ENCODE measurements at places on chromosomes 7 and 10.

- DNase-seq = no peak
Measured at GRCh38 chr7:149772956-149773434, 393 bp downstream of the ZNF467 start.

GRCh38 chr10:123287594-123288247 lies 133.5 kb downstream of the BUB3 start:
- DNase-seq = peak; percentile 53

DNA sequence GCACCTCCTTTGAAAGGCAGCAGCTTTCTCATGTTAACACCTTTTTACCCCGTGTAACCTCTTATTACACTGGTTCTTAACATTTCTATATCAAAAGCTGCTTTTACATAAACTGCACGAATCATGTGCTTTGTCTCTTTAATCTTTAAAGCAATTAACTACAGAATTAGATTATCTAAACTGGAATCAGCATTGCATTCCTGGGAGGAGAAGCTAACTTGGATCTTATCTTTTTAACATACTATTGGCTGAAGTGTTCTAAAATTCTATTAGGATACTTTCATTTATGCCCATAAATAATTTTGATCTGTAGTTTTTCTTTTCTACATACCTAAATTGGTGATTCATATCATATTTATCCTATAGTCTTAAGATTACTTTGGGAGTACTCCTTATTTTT lies 428.4 kb upstream of the IGFBP3 start:
- DNase-seq = no peak

DNA sequence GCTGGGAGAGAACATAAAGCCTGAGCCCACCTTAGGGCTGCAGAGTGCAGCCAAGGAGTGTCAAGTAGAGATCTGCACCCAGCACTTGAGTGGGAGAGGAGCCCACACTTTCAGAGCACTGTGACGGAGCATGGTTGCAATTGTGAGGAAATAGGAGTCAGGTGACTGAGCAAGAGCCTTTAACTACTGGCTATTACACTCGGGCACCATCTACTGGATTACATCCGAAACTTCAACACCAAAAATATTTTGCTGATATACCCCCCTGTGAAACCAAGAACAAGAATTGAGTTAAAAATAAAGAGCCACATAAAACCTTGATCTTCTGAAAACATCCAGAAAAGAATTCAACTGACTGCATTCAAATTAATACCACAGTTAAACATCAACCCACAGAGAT lies 657.9 kb downstream of the NXPH1 start:
- DNase-seq = no peak

DNA sequence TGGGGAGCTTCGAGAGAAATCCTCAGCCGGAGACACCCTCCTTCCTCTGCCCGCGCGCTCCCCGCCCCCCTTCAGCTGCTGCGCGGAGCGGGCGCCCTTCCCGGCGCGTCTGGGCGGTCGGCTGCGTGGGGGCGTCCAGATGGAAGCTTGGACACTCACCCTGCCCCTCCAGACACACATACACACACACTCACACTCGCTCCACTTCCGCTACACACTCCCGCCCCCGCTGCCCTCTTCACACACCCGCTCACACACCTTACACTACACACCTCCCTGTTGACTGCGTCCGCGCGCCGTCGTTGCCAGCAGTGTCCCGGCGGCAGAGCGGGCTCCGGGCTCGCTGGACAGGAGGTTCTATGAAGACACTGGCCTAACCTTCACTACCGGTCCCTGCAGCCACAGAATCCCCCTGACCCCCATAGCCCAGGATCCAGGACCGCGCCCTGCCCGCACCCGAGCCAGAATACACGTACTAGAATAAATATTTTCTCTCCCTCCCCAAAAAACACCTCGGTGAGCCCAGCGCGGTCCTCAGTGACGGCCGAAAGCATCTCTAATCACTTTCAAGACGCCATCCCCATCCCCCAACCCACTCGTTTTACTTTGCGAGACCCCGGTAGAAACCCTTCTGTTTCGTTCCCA lies 1.1 kb upstream of the EGR2 start:
- peak; percentile 41 for DNase-seq

GRCh38 chr10:29257106-29257783 lies 31.6 kb upstream of the LYZL1 start:
- no peak for DNase-seq

GRCh38 chr10:24518981-24519597 lies 204.6 kb downstream of the ARHGAP21 start:
- DNase-seq = peak; percentile 25

- DNase-seq = no peak
Measured at GRCh38 chr10:15230257-15230656, 61.8 kb upstream of the NMT2 start.

DNA sequence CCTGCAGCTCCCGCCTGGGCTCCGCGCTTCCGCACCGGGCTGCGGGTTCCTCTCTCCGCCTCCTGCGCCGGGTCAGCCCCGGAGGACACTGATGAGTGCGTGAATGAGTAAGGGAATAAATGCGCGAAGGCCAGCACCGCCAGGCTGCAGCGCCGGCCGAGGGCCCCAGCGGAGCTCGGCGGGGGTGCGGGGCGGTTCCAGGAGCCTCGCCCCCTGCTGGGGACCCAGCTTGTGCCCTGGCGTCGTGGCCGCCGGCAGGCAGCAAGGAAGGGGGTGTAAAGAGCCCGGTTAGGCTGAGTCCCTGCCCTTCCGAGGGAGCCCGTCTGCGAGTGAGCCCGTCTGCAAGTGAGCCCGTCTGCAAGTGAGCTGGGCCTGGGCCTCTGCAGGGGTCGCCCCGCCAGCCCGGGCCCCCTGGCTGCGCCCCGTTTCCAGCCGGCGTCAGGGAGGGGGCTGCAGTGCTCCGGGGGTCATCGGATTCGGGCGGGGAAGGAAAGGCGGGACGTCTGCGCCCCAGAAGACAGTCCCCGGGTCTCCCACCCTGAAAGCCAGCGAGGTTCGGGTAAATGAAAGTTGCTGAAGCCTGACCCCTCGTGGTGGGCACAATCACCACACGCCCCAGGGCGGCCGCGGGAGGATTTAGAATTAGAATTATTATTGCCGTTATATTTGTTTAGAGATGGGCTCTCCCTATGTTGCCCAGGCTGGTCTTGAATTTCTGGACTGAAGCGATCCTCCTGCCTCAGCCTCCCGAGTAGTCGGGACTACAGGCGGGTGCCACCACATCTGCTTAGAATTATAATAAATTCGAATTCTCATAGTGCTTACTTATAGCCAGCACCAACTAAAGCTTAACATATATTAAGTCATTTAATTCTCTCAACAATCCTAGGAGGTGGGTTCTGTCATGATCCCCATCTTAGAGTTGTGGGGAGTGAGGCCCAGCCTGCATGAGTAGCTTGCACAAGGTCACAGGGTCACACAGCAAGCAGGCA lies 8.6 kb upstream of the CRYGN start:
- DNase-seq = peak; percentile 65

DNA sequence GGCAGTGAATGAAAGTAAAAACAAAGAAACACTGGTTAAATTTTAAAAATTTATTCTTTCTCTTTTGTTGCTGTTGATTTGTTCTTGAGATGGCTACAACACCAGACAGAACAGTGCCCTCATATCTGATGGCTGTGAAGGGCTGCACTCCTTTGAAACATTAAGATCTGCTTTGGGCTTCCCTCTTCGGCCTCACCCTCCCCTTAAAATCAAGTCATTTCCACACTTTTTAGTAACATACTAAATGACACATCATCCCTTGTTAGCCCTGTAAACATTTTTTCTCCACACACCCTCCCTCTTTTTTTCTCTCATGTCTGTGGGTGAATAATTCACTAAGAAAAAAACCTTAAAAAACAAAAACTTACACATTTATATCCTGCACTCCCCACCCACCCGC lies 16.4 kb downstream of the IRF5 start:
- DNase-seq = no peak

DNA sequence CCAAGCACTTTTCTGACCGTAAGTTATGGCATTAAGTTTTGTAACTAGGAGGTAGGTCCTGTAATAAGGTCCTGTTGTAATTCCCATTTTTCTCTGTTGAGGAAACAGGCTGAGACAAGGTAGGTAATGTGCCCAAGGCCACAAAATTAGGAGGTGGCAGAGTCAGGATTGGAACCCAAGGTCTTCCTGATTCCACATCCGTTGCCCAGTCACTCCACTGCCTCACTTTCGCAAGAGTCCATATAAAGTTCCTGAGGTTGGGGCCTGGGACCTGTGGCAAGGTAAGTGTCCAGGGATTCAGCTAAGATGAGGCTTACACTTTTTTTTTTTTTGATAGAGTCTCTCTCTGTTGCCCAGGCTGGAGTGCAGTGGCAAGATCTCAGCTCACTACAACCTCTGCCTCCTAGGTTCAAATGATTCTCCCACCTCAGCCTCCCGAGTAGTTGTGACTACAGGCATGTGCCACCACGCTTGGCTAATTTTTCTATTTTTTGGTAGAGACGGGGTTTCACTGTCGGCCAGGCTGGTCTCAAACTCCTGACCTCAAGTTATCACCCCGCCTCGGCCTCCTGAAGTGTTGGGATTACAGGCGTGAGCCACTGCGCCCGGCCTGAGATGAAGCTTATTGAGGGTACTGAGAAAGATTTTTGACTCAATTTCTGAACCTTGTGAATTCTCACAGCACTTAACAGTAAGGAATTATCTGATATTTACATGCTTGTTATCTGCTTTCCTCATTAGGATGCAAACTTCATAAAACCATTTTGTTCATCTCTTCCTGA lies 20.3 kb upstream of the GNA12 start:
- DNase-seq = no peak

- no peak for DNase-seq
Measured at GRCh38 chr10:59366290-59366689, 3.9 kb upstream of the FAM13C start.

DNA sequence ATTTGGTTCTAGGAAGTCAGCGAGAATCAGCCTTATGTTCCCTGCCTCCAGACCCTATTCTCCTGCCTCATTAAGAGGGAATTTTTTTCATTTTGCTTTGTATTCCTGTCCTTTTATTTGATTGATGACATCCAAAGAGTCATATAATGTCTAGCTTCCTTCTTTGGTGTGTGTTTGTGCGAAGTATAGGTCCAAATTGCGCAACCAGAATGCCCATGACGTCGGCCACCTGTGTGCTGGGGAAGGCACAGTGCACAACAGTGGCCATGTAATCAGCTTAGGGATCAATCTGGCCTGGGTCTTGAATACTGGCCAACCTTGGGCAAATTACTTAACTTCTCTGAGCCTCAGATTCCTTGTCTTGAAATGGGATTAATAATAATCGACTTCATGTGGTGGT lies 206.2 kb downstream of the VTI1A start:
- no peak for DNase-seq

DNA sequence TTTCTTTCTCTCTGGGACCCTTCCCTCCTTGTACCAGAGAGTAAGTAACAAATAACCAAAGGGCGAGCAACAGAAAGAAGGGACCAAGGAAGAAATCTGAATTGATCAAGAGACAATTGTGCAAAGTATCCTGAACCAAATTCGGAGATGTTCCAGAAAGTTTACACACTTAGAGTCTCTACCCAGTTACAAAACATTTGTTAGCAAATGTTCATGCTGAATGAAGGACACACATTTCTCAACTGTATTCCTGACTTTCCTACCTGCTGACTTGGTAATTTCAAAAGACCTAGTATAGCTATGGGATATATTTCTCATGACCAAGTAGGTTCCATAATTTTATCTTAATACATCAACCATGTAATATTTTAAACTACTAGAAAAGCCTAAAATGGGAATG lies 37.4 kb downstream of the LYZL1 start:
- DNase-seq = no peak

GRCh38 chr10:21888959-21889358 lies 114.6 kb downstream of the DNAJC1 start:
- no peak for DNase-seq

DNA sequence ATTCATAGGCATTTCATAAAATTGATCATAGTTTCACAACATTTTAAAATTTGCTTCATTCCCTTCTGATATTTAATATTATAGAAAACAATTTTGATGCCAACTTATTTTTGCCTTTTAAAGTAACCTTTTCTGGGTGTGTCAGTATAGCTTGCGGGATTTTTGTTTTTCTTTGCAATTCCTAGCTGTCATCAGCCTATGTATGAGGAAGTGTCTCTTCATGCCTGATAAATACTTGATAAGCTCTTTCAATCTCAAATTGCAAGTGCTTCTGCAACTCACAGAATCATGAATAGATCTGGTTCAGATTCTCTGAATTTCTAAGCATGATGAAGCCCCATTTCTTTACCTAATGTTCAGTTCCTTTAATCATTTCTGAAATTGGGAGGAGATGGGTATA lies 28.0 kb upstream of the ARHGAP21 start:
- DNase-seq = no peak

GRCh38 chr10:5971315-5971832 lies 6.0 kb downstream of the IL15RA start:
- DNase-seq = peak; percentile 7

DNA sequence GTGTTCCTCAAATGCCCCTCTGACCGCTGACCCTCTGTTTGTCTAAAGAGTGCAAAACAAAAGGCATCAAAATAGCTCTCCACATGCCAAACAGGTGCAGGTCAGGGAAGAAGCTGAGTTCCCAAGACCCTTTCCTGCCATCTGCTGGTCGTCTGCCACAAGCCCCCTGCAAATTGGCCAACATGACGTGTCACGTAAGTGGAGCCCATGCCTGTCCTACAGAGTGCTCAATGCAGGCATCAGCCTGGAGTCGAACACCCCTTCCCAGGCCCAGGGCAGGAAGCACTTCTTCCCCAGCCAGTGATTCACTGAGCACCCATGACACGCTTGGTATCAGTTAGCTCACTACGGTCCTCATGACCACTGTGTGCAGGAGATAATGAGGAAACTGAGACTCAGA lies 14.1 kb downstream of the TMEM72 start:
- DNase-seq = no peak

DNA sequence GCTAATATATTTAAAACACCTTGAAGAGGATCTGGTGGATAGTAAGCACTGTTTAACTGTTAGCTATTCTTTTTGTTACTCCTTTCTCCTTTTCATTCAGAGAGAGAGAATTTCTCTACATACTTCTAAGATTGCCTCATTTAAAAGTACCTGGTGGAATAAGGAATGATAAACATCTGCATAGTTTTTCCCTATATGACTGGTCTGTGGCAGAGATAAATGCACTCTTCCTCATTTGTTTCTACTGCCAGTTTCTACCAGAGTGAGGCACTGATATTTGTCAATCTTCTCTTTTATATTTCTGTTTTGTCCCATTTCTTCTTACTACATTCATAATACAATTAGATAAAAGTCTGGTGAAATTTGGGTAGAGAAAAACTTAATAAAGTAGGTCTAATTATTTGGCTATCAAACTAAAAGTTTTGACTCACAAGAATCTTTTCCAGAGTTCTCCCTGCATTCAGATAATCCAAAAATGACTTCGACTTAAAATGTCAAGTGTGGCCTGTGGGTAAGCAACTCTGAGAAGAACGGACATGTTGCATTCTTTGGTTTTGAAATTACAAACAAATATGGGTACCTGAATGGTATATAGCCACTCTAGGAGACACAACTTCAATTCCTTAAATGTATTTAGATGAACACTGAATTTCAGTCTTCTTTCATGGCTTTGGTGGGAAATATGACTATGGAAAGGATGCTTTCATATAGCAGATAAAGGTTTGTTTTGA lies 38.8 kb downstream of the RNLS start:
- no peak for DNase-seq

GRCh38 chr7:36280840-36281812 lies 108.5 kb upstream of the ANLN start:
- no peak for DNase-seq

- DNase-seq = no peak
Measured at GRCh38 chr7:16867328-16867727, 14.5 kb downstream of the AGR3 start.
